GM06990 (cell line): ENCODE measurements at places on chromosomes 12 and 14.
A peak's percentile ranks its signal among the peaks of the same experiment; 100 is the strongest.

DNA sequence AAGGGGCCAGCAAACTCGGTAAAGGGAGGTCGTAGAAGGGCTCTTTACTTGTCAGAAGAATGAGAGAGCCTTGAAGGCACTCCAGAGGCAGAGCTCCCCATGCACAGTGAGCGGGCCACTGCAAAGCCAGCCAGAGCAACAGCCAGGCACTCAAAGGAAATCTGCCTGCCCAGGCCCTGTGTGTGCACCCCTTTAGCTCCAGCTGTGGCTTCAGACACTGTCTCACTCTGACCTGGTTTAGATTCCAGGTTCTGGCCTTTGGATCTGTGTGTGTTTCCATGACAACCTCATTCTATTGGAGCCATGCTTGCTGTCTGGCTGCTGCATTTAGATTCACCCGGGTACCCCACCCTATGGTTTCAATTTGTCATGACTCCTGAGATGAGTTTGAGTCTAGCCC is 170.3 kb downstream of the CAPZA3 start:
- DNase-seq, result no peak

DNA sequence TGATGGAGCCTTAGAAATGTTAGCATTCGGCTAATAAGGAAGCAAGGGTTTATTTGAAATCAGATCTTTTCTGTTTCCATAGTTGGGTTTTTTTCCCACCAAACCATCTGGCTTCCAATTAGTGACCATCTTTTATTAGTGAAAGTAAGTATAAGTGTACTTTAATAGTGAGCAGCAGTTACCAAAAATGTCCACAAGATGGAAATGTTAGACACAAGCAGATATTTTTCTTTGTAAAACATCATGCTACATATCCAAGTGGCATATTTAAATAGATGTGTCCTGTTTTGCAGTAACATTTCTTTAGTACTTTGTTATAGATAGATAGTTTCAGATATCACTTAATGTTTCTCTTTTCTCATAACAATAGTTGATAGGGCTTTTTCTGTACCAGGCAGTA is 28.8 kb downstream of the YEATS4 start:
- DNase-seq, result peak; percentile 7

- DNase-seq, result no peak
These were observed 10.3 kb downstream of the KCTD10 start for GRCh38 chr12:109466821-109467220.

- no peak for DNase-seq
These were observed 1082.4 kb downstream of the TMTC2 start for GRCh38 chr12:83769151-83769550.

- no peak for DNase-seq
These were observed 72.6 kb downstream of the SLC2A13 start for GRCh38 chr12:40033242-40033630.

DNA sequence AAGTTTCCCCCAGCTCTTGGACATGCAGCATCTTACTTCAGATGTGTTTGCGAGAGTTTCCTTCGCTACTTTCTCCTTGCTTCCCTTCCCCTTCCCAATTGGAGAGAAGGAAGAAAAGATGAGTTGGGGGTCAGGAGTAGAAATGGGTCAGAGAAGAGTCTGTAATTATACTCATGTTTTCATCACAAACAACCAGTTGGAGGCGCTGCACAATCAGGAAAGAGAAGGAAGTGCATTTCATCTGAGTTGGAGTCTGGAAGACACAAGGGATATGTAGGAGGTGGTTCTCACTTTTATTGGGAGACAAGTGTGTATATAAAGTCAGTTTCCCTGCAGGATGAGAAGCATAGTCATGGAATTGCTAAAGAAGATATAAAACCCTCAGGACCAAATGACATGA is 31.3 kb upstream of the VSX2 start:
- DNase-seq, result no peak

DNA sequence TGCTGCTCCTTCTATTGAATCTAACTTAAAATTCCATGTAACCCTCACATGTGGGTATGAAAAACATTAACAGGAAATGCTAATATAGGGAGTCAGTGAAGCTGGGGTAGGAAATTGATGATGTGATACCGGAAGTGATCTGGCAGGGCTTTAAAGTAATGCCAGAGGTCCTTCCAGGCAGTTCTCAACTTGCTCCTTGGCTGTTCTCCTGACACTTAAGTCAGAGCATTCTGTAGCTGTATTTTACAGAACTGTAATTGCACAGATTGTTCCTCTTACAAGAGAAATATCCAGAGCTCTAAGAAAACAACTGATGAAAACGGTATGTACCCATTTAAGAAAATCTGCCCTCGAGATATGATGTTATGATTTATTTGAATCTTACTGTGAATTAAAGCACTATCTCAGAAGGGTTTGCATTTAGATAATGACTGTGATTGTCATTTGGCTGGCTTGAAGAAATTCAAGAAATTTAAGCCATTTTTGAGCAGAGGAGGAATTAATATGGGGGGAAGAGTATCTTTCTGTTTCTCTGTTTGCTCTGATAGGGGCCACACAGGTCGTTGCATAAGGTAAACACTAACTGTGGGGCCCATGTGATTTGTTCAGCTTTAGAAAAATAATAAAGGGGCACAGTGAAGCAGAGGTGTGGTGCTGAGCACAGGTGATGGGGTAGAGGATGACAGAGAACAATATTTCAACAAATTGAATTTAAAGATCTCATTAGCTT is 88.4 kb downstream of the BBS10 start:
- DNase-seq, result no peak

GRCh38 chr12:113874999-113875561 is 91.0 kb downstream of the RBM19 start:
- DNase-seq, result no peak

- DNase-seq, result peak; percentile 3
These were observed 1290.1 kb downstream of the AACS start for GRCh38 chr12:126355346-126355745.

DNA sequence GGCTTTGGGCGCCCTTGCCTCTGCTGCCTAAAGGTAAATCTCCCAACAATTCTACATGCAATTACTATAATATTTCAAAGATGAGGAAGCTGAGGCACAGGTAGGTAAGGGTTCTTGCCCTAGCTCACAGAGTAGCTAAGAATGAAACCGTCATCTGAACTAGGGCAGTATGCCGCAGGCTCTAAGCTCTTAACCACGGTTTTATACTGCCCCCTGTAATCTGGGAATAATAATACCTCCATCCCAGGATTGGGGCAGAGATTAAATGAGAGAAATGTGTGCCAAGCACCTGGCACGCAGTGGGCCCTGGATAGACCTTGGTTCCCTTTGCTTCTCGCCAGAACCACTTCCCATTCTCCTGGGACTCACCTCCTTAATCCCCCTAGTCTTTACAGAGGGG is 1.5 kb upstream of the HRK start:
- DNase-seq, result no peak

- DNase-seq, result no peak
These were observed 3.0 kb downstream of the HSP90B1 start for GRCh38 chr12:103933237-103933636.

- no peak for DNase-seq
These were observed 477.9 kb downstream of the MED13L start for GRCh38 chr12:115799610-115800009.

GRCh38 chr14:33611405-33612196 is 339.3 kb downstream of the EGLN3 start:
- no peak for DNase-seq

- DNase-seq, result no peak
These were observed 261.9 kb downstream of the TMEM132D start for GRCh38 chr12:129641926-129642325.

- DNase-seq, result no peak
These were observed 20.0 kb downstream of the DICER1 start for GRCh38 chr14:95137164-95137803.

- DNase-seq, result no peak
These were observed 140.5 kb downstream of the PHLDA1 start for GRCh38 chr12:75891072-75891471.

GRCh38 chr14:85313560-85314207 is 216.3 kb upstream of the FLRT2 start:
- no peak for DNase-seq

DNA sequence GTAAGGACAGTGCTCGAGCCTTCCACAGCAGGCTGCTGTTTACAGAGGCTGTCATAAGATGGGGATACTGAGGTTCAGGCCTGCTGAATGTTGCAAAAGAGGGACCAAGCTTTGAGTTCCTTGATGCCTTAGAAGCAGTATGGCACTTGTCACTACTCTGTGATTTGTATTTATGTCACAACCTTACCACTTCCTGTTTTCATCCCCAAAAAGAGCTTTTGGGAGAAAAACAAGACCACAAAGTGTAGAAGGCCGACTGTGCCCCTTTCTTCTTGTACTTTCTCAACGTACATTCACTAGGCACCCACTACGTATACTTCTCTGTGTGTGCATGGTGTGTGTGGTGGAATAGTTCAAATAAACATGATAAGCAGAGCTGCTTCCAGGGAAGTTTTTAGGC is 90.1 kb downstream of the DRAM1 start:
- DNase-seq, result no peak

DNA sequence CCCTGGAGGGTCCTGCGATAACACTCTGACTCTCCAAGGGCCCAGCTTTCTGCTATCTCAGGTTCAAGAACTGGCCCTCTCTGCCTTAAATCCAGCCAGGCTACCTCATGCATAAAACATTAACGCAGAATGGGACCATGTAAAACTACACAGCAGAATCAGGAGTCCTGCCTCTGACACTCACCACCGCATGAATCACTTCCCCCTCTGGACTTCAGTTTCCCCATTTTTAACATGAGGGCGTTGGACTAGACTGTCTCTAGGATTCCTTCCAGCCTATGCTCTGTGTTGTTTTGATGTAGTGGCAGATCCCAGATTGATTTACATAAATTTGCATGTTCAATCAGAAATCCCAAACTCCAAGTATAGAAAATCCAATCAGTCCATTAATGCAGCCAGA is 3.3 kb downstream of the NCKAP5L start:
- no peak for DNase-seq

DNA sequence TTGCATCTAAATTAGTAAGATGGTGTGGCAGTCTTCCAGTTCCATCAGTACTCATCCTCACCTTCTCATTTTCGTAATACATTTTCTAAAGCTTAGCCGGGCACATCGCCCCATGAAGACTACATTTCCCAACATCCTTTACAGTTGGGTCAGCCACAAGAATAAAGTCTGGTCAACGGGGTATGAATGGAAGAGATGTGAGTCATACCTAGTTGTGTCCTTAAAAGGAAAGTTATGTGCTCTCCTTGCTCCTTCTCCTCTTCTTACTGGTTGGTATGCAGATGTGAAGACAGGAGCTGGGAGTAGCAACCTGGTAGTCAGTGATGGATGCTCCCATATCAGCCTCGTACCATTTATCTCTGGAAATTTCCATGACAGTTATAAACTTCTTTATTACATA is 35.9 kb upstream of the EGLN3 start:
- DNase-seq, result no peak

DNA sequence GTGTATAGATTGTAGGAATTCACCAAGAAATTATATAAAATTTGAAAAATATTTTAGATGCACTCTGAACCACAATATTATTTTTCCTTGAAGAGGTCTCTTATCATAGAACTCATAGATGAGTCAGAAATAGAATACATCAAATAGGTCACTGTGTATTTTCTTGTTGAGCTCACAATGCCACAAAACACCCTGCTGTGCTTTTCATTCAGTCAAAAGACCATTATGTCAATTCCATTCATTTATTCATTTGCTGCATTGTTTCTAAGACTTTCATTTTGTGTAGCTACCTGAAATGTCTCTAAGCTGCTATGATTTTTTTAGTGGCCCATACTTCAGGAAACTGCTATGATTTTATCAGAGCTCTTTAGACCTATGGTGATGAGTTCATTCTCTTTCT is 231.9 kb upstream of the AVPR1A start:
- DNase-seq, result no peak

GRCh38 chr12:117032593-117033381 is 66.4 kb downstream of the TESC start:
- DNase-seq, result no peak

- DNase-seq, result peak; percentile 61
These were observed 4.7 kb upstream of the GPR84 start for GRCh38 chr12:54368709-54369596.

GRCh38 chr14:59570122-59570521 is 6.5 kb downstream of the CCDC175 start:
- no peak for DNase-seq

DNA sequence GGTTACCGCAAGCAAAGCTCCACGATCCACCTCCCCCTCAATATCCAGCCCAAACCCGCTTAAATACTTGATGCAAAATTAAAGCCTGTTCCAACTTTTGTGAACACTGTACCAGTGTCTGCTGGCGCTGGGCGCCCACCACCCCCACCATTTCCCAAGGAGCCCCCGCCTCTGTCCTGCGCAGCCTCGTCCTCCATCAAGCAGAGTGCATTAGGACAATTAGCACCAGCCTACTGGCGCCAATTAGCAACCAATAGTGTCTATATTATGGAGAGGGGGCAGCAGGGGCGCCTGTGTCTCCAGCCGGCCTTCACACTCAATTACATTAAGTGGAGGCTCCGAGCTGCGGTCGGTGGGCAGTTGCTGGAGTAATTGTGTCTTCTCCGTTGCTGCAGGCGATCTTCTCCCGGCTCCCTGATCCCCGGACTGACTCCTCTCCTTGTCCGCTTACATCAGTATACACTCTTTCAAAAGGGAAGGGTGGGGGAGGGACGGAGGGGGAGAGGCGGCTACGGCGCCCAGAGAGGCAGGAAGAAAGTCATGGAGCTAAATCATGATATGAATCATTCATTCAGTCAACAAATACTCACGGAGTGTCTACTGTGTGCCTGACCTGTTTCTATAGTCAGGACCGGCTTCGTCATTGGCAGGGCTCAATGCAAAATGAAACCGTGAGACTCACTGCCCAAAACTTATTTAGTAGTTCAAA is 707.3 kb downstream of the MED13L start:
- no peak for DNase-seq

GRCh38 chr14:105389976-105390848 is 8.1 kb upstream of the TEX22 start:
- DNase-seq, result peak; percentile 5

- no peak for DNase-seq
These were observed 83.6 kb downstream of the PPFIBP1 start for GRCh38 chr12:27607591-27607990.

GRCh38 chr12:111450676-111451075 is 45.0 kb downstream of the SH2B3 start:
- DNase-seq, result no peak

- DNase-seq, result no peak
These were observed 24.1 kb downstream of the PLEKHG7 start for GRCh38 chr12:92726850-92727249.

- DNase-seq, result peak; percentile 43
These were observed 14.1 kb downstream of the PRKAB1 start for GRCh38 chr12:119681728-119682638.

GRCh38 chr14:68786491-68787091 is 6.3 kb downstream of the ZFP36L1 start:
- DNase-seq, result no peak

DNA sequence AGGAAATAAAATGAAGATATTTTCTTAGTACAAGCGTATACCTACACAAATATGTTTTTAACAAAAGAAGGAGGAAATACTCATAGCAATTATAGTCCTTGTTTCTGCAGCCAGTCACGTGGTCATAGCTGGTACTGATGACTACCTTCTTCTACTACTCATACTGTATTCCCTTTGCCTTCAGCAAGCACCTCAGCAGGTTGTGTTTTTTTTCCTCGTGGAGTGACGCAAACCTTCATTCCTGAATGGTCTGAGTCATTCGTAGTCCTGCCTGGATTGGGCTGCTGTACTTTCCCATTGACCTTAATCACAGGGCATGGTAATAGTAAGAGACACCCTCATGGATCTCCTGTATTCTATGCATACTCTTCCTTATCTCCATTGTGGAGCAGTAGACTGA is 25.7 kb upstream of the SLC16A7 start:
- DNase-seq, result no peak
